Cerebellum (tissue), 4 donors: ENCODE measurements at places on chromosomes 7 and 10.

GRCh38 chr10:47419421-47419820, 35.3 kb upstream of the ZNF488 start:
- DNase-seq = no peak

DNA sequence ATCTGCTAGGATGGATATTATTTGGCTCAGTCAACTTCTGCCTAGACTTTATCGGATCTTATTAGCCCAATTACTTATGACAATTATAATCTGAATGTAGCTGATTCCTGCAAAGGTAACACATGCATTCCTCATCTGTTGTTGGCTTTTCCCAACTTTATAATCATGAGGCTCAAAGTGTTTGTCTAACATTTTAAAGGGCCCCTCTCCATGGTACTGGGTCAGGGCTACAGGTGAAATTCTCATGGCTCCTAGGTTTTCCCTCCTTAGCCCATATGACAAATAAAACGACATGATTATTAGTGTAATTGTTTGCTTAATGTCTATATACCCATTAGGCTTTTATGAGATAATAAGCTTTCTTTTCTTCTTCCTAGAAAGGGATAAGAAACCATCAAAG, 4.2 kb upstream of the LRGUK start:
- DNase-seq = no peak

DNA sequence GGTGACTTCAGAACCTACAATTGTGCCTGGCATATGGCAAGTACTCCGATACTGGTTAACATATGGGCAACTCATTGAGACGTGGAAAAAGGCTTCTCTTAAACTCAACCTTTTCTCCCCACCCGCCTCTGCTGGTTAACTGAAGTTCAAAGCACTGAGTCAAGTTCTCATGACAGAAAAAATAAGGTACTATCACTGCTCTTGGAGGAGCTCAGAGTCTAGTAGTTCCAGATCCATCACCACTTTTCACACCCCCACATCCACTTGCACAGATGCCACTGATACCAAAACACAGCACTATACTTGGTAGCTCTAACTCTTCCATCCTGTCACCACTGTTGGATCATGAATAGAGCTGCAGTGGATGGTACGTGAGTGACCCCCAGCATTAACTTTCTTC, 36.2 kb downstream of the CCDC6 start:
- no peak for DNase-seq

DNA sequence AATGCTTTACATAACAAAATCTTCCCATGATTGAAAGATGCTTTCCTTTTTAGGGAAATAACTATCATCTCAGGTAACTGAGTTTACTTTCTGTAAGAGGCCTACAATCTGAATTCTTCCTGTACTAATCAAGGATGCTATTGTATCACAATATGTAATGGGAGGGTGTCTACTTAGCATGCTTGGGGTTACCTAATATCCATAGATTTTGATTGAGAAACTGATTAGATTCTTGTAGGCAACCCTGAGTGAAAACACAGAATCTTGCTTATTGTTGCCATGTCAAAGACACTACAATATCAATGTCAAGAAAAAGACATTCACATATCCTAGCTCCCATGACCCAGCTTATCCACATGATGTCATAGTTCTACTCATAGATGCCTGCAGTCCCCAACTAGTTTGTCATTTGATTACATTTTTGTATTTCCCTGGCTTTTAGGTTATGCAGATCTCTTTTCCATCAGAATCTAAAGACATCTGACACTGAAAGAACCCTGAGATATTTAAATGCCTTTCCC, 62.4 kb downstream of the PON1 start:
- DNase-seq = no peak

DNA sequence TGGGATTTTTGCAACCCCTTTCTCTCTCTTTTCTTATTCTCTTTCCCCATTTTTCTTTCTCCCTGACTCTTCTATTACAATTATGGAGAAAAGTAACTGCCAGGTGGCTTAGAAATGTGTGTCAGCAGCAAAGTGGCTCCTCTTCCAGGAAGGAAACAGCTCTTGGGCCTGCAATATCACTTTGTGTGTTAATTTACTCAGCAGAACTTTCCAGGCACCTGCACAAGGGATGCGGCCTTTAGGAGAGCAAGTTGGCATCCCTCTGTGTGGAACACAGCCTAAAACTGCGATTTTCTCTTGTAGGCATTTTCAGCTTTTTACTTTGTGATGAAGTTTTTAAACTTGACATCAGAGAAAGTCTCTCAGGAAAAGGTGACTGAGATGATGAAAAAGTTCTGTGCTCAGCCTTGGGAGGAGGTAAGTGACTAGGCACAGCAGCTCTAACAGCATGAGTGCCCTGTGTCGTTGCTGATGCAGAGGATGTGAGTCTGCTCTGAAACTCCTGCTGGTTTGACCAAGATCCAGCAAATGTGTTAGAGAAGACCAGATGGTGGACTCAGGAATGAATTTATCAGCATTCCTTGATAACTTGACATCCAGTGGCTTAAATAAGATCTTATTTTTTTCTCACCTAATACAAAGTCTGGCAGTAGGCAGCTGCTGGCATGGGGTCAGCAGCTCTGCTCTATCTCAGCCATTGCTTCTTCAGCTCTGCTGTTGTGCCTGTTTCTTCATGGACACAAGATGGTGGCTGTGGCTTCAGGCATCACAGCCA, 47.4 kb upstream of the CC2D2B start:
- no peak for DNase-seq

GRCh38 chr7:130489140-130489983, 2.5 kb upstream of the MEST start:
- no peak for DNase-seq

- DNase-seq = no peak
These were observed 456.8 kb upstream of the NRP1 start for GRCh38 chr10:33791272-33791660.

DNA sequence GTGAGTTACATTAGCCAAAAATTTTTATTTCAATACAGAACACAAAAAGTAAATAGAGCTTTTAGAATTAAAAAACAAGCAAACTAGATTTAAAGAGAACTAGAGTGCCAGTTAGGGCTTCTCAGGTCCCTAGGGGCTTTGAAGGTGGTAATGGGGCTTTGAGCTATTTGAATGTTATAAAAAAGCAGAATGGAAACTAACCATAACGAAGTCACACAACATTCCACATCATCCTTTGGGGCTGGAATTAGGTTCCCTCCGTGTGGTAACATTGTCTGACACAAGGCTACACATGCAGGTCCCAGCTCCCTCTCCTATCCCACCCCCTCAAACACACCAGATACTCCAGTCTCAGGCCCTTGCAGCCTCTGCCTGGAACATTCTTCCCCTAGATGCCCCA, 15.3 kb downstream of the JAZF1 start:
- DNase-seq = no peak

- no peak for DNase-seq
These were observed 9.3 kb downstream of the LIPA start for GRCh38 chr10:89242345-89242684.

- DNase-seq = no peak
These were observed 21.2 kb downstream of the PRKG1 start for GRCh38 chr10:51095444-51095843.

DNA sequence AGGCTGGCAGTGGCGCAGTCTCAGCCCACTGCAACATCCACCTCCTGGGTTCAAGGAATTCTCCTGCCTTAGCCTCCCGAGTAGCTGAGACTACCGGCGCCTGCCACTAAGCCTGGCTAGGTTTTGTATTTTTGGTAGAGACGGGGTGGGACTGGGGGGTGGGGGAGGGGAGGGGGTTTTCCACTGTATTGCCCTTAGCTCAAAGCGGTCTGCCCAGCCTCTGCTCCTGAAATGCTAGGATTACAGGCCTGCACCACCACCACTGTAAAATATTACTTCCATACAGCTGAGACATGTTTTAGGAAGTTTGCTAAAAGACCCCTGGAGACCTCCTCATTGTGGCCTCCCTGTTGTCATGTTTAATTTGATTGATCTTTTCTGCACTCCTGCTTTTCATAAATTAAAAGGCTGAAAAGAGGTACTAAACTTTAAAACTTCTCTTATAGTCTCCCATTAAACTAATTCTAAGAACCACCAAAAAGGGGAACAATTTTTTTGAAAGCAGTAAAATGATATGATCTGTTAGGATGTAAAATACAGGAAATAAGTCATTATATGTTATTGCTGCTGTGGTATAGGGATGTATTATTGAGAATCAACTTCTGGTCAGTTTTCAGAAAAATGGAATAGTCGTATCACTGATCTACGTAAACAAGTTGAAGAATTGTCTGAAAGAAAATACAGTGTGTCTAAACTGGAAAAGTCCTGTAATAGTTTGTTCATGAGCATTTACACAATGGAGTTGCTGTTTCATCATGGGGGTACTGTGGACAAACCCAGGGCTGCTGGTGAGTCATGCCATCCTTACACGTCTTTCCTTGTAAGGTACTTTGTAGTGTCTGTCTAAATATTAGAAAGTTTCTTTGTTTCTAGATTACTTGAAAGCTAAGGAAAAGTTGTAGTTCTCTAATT, 72.9 kb upstream of the TMEM248 start:
- DNase-seq = no peak

GRCh38 chr10:78071140-78071856, 37.6 kb downstream of the RPS24 start:
- DNase-seq = peak; percentile 77

DNA sequence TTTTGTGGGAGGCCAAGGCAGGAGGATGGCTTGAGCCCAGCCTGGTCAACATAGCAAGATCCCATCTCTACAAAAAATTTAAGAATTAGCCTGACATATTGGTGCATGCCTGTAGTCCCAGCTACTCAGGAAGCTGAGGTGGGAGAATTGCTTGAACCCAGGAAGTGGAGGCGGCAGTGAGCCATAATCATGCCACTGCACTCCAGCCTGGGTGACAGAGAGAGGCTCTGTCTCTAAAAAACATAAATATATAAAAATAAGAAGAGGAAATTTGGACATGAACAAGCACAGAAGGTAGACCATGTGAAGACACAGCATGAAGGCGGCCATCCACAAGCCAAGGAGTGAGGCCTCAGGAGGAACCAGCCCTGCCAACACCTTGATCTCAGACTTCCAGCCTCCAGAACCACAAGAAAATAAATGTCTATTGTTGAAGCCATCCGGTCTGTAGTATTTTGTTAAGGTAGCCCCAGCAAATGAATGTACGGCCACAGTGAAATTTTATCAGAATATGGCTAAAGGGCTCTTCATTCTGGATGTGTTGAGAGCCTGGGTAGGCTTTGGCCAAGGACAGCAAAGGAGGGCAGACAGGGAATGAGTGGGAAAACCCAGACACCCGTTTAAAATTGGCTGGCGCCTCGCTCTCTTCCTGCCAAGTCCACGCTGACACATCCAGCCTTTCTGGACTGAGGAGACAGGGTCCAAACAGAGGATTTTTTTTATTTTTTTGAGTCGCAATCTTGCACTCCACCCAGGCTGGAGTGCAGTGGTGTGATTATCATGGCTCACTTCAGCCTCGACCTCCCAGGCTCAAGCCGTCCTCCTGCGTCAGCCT, 12.9 kb upstream of the GRID2IP start:
- peak; percentile 92 for DNase-seq

DNA sequence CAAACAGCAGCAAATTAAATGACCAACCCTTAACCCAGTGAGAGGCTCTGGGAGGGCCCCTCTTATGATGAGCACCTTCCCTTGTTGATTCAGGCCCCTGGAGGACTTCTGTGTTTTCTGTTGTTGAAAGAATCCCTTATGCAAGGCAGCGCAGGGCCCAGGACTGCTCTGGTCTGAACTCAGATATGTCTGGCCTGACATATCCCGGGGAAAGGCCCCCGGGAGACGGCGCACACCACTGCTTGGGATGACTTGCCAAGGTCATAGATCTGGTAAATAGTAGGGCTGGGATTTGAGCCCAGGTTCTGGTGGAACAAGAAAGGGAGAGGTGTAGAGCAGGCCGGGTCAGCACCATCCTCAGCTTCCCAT, 124.0 kb downstream of the AOAH start:
- no peak for DNase-seq
